CD4-positive, alpha-beta T cell (primary cell): ENCODE measurements at places on chromosomes 13 and 19.
A peak's percentile ranks its signal among the peaks of the same experiment; 100 is the strongest.

- DNase-seq = no peak
Observed at GRCh38 chr13:39776439-39776838, 121.0 kb downstream of the COG6 start.

DNA sequence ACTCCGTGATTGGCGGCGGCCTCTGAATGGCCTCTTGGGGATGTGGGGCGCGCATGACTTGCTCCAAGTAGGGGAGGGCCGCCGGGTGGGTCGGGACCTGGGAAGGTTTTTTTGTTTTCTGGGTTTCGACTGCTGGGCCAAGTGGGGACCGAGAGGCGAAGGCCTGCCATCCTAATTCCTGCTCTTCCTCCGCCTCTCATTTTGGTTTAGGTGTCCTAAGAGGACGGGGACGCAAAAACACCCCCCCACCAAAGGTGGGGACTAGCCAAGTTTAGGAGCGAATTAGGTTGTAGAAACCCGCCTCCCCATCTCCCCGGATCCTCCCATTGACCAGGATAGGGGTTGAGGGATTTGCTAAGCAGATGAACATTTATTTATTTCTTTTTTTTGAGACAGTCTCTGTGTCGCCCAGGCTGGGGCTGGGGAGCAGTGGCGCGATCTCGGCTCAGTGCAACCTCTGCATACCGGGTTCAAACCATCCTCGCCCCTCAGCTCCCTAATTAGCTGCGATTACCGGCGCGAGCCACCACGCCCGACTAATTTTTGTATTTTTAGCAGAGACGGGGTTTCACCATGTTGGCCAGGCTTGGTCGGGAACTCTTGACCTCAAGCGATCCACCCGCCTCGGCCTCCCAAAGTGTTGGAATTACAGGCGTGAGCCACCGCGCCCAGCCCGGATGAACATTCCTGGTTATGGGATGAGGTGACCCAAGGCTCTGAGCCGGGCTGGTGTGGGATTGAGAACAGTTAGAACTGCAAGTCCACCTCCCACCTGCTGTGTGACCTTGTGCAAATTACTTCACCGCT lies 838 bp downstream of the PPP2R1A start:
- DNase-seq = no peak

- DNase-seq = peak; percentile 10
Observed at GRCh38 chr19:7292950-7293761, 1.1 kb downstream of the INSR start.

DNA sequence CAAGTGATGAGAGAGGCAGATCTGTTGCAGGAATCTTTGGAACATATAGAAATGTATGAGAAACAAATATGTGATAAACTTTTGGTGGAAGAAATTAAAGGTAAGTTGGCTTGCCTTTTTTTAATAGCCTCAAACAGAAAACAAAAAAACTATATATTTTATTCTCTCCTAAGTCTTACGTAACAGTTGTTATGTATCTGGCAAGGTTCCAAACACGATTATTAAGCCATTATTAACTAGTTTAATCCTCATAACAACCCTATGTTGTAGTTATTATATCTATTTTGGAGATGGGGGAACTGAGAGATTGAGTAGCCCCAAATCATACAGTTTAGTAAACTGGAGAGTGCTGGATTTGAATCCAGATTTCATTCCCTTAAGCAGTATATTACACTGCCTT lies 14.7 kb downstream of the NAA16 start:
- DNase-seq = no peak

DNA sequence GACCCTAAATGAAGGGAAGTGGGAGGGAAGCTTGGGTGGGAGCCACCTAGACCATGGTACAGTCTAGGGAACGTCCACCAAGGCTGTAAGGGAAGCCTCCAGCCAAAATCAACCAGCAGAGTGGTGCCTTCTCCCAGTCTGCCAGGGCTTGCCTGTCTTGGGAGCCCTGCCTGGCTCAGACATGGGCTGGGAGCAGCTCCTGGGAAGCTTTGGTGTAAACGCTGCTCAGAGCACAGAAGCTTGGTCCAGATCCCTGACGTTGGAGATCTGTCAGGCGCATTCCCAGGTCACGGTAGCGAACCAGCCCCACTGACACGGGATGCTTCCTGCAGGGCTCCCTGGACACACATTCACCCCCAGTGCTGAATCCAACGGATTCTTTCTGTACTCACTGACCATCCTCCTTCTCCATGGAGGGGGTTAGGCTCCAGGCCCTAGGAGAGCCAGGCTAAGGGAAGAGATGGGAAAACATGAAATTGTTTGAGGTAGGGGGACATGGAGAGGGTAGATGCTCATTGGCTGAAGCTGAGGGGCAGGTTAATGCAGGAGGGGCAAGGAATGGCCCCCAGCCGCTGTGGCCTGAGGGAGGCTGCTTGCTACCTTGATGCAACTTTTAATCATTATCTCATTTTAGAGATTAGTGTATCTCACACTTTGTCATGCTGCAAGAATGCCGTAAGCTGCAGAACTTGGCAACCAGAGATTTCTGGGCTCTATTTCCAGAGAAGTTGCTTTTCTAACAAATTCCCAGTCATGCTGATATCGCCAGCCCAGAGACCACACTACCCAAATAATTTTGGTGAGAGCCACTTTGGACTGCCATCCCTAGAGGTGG lies 195.8 kb downstream of the UQCRFS1 start:
- DNase-seq = no peak

DNA sequence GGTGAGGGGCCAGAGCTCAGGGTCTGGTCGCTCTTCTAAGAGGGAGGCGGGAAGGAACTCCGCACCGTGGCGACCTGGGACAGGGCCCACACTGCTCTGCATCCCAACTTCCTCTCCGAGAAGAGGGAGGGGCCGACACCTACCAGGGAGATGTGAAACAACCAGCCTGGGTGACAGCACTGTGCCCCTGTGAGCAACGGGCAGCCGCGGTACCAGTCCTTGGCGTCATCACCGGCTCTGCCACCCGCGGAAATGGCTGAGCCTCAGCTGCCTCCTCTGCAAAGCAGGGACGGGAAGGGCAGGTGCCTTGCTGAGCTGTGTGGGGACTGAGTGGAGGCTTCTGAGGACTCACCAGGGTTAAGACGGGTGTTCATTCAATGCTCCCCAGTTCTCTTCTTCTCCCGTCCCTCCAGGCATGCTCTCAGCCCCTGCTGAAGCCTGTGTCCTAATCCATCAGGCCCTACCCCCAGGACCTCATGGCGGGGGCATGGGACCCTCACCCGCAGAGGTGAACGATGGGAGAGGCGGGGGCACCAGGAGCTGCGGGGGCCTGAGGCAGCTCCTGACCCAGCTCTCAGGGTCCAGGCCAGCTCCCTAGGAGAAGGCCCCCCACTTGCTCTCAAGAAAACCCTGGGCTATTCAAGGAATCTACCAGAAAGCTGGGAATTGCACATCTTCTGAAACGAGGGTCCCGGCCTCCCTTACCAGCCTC lies 9.3 kb downstream of the ZNF787 start:
- peak; percentile 20 for DNase-seq

DNA sequence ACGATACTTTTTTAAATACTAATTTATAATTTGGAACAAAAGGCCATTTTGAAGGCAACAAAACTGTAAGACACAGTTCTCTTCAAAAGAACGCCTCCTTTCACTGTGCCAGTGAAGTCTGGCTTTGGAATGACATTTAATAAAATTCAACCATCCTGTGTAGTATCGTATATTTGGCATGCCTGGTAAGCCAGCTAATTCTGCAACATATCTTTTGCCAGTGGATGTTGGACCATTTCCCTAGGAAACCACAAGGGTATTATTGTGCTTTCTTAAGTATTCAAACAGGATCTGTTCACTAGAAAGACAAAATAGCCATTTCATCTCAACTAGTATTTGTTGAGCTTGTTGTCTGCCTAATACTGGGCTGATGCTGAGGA lies 111.6 kb downstream of the RGCC start:
- DNase-seq = no peak

- DNase-seq = no peak
Observed at GRCh38 chr19:29672319-29672932, 7.2 kb downstream of the PLEKHF1 start.

GRCh38 chr13:39047560-39047959 lies 9.3 kb downstream of the NHLRC3 start:
- no peak for DNase-seq

GRCh38 chr13:99085139-99085807 lies 107.4 kb upstream of the DOCK9 start:
- DNase-seq = peak; percentile 37

GRCh38 chr13:36142735-36143134 lies 11.6 kb upstream of the DCLK1 start:
- no peak for DNase-seq

GRCh38 chr19:44777715-44778347 lies at the start of gene CBLC:
Gene CBLC (plus strand): TSS chr19:44777890. CDS start chr19:44777932, 42 bp downstream.
- no peak for DNase-seq

DNA sequence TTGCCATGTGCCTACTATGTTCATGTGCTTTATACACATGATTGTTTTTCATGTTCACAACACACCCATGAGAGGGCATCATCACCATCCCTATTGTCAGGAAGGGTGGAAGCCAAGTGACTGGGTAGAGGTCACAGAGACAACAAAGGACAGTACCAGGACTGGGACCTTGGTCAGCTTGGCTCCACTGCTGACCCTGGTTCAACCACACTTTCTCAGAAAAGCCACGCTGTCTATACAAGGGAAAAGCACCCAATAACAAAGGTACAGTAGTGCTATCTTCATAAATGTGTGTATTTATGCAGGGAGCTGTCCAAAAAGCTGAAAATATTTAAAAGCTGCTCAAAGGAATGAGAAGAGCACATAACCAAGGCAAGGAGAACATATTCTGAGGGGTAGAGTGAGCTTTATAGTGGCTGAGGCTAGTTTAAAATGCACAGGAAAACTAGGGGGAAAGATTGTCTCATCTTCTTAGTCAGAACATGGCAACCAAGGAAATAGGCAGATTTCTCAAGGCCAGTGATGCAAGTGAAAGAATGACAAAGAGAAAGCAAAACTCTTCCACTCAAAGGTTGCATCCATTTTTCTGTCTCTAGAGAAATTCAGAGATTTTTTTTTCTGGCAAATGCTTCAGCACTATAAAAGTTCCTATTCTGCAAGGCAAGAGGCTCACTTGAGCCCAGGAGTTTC lies 415.0 kb downstream of the FOXO1 start:
- no peak for DNase-seq

DNA sequence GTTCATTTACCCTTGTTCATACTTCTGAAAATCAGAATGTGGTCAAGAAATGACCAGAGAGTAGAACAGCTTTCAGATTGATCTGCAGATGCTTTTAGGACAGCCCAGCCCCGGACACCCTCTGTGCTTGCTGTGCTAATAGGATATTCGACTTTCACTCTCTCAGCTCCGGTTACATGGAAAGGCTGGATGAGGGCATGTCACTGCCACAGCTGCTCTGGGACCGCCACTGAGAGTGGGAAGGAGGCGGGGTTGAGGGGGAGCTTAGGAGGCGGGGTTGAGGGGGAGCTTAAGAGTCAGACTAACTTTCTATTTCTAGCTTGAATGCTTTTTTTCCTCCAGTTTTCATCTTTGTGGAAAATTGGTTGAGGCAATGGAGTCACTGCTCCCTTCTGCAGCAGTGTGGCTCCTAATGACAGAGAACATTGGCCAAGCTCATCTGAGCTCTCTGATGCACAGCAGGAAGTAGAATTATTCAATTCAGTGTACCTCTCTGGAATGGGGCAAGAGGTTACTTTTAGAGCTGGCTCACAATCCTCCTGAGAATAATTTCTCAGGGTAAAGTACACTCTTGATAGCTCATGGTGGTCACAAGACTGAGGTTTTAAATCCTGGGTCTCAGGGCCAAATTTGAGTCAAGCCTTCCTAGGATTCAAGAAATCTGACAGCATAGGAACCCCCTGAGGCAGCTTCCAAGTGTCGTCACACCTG lies 74.6 kb upstream of the NPAS1 start:
- no peak for DNase-seq

DNA sequence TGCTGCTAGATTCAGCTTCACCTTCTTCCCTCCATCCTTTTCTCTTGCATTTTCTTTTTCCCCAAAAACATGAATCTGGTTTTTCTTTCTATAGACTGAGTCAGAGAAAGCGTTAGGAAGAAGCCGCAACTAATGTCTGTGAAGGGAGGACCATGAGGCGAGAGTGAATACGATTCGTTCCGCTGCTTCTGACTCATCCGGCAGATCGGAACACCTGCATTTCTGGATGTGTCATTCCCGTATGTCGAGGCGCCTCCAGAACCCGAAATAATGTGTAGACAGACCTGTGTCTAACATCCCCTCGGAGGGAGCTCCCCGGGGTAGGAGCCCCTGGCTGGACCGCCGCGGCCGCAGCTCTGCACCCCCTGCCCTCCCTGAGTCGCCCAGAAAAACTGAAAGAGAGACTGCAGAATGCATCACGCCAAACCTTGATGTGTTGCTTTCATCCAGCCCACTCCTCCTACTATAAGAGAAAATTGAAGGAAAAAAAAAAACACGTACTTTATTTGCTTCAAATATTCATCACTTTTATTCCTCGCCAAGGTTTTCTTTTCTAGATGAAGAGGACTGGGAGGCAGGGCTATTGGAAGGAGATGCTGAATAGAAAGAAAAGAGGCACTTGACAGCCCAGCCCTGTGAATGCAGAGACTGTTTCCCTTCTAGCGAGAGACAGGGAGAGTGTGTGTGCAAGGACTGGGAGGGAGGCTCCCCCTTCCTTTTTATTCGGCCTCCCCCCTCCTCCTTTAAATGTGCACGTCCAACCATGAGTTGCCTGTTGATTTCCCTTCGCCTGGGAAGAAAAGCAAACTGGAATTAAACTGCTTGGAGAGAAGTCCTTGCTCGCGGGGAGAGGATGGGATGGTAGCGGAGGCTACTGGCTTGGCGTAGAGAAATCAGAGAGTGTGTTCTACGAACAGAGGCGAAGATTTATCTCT lies 616 bp upstream of the PCDH17 start:
- no peak for DNase-seq

GRCh38 chr13:83325125-83325853 lies 557.0 kb downstream of the SLITRK1 start:
- DNase-seq = no peak

- no peak for DNase-seq
Observed at GRCh38 chr13:107974409-107974808, 240.9 kb downstream of the LIG4 start.

GRCh38 chr13:57672168-57672567 lies 40.6 kb downstream of the PCDH17 start:
- DNase-seq = no peak

GRCh38 chr19:14704450-14704849 lies 14.6 kb downstream of the ZNF333 start:
- DNase-seq = no peak

DNA sequence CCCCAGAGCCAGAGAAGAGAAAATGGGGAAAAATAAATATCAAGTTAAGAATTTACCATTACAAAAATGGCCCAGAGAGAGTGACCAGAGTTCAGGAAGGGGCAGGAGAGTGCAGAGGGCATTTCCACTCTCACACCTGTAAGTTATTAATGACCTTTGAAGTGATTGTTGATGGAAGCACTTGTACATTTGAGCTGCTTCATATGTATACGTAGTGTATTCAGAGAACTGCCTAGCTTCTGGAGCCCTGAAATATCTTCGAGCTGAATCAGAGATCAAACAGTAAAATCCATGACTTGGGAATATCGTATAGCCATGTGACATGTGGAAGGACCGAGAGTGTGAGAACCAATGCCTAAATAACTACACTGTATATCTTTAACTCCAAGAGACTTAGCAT lies 49.2 kb upstream of the PCCA start:
- DNase-seq = no peak

DNA sequence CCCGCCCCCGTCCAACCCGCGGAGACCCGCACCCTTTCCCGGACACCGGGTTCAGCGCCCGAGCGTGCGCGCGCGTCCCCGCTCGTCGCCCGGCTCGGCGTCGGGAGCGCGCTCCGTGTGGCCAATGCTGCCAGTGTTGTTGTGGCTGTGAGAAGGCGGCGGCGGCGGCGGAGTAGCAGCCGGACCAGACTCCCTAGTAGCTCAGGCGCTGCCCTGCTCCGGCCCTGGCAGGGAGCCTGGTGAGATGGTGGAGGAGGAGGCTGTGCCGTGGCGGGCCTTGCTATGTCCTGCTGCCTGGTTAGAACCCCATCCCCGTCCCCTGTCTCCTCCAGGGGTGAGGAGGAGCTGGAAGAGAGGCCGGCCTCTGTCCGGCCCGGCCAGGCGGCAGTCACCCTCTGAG lies 553.2 kb downstream of the TUBA3C start:
- no peak for DNase-seq
